ENCODE measurements at places on chromosomes 1 and 21. TPM values are rescaled to one million over a fixed set of nuclear protein-coding genes. Genes with fewer than 3 reads are reported as not detected.

IFNLR1 gene
- not detected for total RNA-seq

ARTN gene
- total RNA-seq, result 0.63 TPM

TEDDM1 gene
- not detected for total RNA-seq

TIE1 gene
- total RNA-seq, result 15.2 TPM

TYW3 gene
- 11.2 TPM for total RNA-seq

FOXD2 gene
- total RNA-seq, result 0.12 TPM

CENPF gene
- 3.8 TPM for total RNA-seq

GSTM5 gene
- 6.6 TPM for total RNA-seq
